Coronary artery (tissue), 2 donors: ENCODE measurements at places on chromosomes 13 and 19.

DNA sequence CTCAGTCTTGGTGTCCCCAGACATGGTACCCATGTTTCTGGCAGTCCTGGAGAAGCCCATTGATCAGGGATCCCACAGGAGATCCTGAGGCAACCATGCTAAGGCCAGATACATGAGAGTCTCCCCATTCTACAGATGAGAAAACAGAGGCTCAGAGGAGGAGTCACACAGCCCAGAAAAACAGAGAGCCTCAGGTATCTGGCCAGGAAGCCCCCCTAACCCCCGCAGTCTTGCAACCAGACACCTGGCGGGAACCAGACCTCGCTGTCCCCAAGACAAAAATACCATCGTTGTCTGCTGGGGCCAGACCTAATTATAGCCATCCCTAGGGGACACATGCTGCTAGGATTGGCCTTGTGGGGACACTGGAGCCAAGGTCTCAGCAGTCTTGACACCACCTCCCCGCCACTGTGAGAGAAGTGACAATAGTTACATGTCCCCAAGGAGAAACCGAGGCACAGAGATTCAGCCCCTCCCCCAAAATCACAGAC is 1.6 kb upstream of the PDE4C start:
- DNase-seq, result no peak

- DNase-seq, result no peak
These were observed 18.9 kb upstream of the TMEM160 start for GRCh38 chr19:47067215-47067847.

DNA sequence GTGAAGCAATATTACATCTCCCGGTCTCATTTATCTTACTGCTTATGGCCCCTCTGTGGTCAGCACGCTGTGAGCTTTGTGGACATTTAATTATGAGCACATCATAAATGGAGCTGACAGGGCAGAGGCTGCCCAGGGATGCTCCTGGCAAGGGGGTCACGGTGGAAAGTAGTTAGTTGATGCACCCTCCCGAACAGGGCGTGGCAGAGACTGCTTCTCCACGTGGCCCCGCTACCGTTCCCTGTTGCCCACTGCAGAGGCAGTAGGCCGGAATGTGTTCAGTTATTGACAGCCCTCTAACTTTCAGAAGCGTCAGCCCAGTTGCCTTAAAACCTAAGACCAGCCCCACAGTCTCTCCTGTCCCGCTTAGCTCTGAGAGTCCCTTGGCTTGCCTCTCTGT is 180.3 kb upstream of the ZNF507 start:
- DNase-seq, result peak; percentile 19

DNA sequence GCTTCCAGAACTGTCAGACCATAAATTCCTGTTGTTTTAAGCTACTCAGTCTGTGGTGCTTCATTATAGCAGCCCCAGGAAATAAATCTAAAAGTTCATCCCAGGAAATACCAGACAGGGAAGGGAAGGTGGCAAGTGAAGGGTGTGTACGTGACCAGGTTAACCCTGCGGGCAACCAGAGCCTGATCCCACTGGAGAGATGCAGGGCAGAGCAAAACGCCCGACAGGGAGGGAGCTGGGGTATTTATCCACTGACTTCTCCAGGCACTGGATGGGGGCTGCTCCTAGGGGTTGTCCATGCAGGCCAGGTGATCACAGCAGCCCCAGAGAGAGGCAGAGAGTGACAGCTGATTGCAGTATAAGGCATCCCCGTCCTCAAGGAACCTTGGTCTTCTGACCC is 150.9 kb downstream of the CACNA1A start:
- DNase-seq, result no peak

DNA sequence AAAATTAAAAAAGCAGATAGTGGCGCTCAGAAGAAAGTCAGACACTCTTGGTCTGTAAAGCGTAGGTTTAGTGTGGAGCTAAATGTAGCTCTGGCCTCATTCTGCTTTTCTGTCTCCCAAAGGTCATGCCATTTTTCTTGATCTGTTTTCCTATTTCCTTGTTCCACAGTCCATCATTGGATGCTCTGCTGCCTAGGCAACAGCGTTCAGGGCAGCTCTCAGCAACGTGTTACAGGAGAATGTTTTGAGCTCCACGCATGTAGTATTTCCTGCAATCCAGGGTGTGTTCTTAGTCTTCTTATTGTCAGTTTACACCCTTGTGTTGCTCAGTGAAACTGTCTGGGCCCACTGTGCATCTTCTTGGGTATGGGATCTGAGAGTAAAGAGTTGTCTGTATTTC is 46.0 kb upstream of the PCDH8 start:
- DNase-seq, result no peak
